DMS 273 treated with DMSO at 0.1 percent for 48 hours (cell line): ENCODE measurements at places on chromosomes 2 and 18.

- no peak for DNase-seq
Observed at GRCh38 chr18:57533006-57533867, 53.3 kb downstream of the FECH start.

GRCh38 chr18:50644807-50645206, 84.9 kb downstream of the MAPK4 start:
- no peak for DNase-seq

GRCh38 chr2:74514368-74515270, at the start of gene TLX2:
TLX2 (plus strand) TSS chr2:74514450; CDS start chr2:74514807, 357 bp downstream.
- DNase-seq: no peak

- DNase-seq: no peak
Observed at GRCh38 chr2:124586210-124586609, 561.1 kb downstream of the CNTNAP5 start.

- no peak for DNase-seq
Observed at GRCh38 chr18:55515214-55515613, 72.8 kb downstream of the TCF4 start.

- no peak for DNase-seq
Observed at GRCh38 chr2:50449306-50449705, 582.6 kb downstream of the NRXN1 start.

GRCh38 chr2:189854940-189855339, 70.7 kb downstream of the PMS1 start:
- no peak for DNase-seq

- DNase-seq: no peak
Observed at GRCh38 chr18:27428120-27428519, 243.0 kb upstream of the CHST9 start.

DNA sequence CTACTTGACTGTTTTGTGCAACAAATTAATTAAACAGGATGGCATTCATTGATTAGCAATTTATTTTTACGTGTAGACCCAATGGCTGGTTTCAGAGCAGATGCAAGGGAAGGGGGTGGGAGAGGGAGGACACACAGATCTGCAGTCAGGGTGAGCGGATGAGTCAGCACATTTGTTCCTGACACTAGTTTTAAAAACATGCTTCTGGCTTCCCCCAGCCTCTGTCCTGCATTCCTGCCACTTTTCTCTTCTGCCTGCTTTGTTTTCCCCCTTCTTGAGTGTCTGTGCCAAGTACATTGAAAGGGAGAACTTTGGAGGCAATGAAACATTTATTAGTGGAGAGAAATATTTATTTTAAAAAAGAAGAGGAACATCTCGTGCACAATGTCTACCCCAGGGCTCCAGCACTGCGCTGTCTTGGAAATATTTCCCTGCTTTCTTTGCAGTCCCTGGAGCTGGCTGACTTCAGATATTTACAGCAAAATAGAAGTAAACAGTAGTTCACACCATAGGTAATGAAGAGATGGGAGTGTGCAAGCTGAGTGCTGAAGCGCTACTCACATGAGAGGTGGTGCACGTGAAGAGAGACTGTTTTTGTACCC, 52.2 kb downstream of the NRP2 start:
- DNase-seq: no peak

- no peak for DNase-seq
Observed at GRCh38 chr18:78431606-78432005, 548.0 kb upstream of the SALL3 start.

GRCh38 chr2:184339966-184340365, 258.4 kb upstream of the ZNF804A start:
- DNase-seq: no peak

DNA sequence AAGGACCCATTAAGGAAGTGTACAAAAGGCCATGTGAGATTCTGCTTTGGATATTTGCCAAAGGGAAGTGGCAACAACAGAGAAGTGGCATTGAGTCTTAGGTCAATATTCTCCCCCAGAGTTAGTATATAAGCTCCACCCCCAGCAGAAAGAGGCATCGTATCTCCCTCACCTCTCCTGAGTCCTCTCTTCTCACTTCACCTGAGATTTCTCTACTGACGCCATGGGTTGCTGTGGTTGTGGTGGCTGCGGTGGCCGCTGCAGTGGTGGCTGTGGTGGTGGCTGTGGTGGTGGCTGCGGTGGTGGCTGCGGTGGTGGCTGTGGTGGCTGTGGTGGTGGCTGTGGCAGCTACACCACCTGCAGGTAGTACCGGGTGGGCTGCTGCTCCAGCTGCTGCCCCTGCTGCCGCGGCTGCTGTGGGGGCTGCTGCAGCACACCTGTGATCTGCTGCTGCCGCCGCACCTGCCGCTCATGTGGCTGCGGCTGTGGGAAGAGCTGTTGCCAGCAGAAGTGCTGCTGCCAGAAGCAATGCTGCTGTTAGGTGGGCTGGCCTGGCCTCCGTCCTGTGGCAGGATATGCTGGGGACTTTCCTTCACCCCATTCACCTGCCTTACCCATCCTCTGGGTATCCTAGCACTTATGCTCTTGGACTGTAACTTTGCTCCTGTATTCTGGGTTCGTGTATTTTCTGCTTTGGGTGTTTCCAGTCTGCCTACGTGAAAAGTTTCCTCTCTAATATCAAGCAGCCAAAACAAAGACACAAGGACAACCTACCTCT, 5.9 kb downstream of the SCYGR3 start:
- no peak for DNase-seq

DNA sequence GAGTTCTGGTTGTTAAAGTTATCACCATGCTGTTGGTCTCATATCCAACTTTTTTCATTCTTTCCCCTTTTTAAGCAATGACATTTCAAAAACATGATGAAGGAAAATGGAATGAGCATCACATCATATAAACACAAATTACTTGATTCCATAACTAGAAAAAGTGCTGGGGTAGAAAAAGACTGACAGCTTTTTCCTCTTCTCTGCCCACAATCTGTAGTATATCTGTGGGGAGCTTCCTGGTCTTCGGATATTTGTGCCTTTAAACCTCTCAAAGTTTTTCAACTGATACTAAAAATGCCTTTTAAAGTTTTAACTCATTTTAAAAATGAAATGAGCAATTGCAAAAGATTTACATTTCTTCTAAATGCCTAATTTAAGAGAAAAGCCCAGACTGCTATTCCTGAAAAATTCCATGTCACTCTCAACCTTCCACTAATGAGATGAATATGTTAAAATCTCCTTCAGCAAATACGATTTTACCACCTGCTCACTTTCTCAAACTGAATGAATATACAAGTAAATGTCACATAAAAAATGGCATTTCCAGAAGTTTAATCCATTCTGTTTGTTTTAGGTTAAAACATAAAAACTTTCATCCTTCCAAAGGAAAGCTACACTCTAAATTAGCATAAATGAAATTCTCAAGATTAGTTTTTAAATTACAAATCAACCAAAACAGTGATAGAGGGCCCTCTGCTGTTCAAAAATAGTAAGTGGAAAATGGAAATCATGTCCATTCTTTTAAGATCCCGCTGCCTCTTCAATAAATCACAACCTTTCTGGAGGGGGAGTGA, 2.1 kb downstream of the DNAH7 start:
- DNase-seq: no peak

- DNase-seq: no peak
Observed at GRCh38 chr2:65429786-65430602, 2.4 kb downstream of the SPRED2 start.

- DNase-seq: no peak
Observed at GRCh38 chr2:20900052-20900636, 77.2 kb upstream of the LDAH start.

- no peak for DNase-seq
Observed at GRCh38 chr2:207901829-207902228, 123.5 kb downstream of the PLEKHM3 start.

- no peak for DNase-seq
Observed at GRCh38 chr18:61062258-61062657, 271.0 kb upstream of the CDH20 start.

- DNase-seq: no peak
Observed at GRCh38 chr18:23380001-23380550, 73.0 kb upstream of the RIOK3 start.

- no peak for DNase-seq
Observed at GRCh38 chr18:77205769-77206168, 43.9 kb upstream of the GALR1 start.
